ENCODE measurements at places on chromosomes 6 and 20.

GRCh38 chr6:98839781-98840361 is 5.5 kb downstream of the POU3F2 start:
- peak; percentile 26 for DNase-seq

GRCh38 chr20:53915446-53916172 is 154.8 kb downstream of the BCAS1 start:
- peak; percentile 44 for DNase-seq

- no peak for DNase-seq
Measured at GRCh38 chr6:83152913-83153312, 40.2 kb downstream of the PGM3 start.

DNA sequence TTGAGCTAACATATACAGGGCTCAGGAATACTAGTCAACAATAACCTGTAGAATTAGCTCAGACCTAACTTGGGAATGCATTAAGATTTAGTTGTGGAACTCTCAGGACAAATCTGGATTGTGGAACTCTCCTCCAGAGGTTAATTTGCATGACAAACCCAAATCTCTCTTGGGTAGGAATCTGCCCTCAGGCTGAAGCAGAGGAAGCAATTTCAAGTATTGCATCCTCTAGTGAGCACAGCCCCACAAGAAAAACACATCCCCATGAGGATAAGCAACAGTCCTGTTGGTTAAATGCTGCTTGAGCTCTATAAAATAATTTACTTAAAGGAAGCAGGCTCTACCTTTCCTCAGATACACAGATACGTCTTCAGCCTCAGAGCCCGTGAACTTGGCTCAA is 170.9 kb upstream of the STXBP5 start:
- no peak for DNase-seq

DNA sequence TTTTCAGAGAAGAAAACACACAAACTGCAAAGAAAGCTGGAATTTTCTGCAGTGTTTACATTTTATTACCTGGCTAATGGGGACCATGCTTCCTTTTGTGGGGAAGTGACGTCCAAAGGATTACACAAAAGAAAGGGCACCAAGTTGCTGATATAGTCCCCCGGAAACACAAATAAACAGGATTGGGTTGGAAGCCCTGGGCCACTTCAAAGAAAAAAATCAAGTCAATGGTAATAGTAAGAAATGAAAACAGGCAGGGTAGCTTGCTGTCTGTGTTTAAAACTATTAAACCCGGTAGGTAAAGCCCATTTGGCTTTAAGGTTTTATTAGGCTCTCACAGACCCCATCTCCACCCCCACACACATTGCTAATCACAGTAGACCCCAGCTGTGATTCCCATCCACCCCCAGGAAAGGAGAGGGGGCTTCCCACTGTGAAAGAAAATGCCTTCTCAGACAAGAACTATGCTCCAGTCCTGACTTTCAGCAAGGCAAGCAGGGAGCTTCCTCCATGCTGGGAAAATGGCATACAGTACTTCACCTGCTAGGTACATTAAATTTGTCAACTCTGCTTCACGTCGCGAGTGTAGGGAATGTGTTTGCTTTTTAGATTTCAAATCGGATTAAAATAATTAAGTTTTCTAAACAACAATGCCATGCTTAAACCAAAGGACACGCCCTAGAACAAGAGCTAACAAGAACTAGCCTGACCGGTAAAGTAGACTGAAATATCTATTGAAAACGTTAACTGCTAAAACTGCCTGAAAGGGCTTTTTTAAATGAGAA is 1.1 kb downstream of the PERP start:
- DNase-seq = peak; percentile 52

- DNase-seq = no peak
Measured at GRCh38 chr6:146410851-146411595, 132.6 kb upstream of the RAB32 start.

GRCh38 chr20:59782986-59783640 is 150.3 kb downstream of the SYCP2 start:
- DNase-seq = peak; percentile 18

DNA sequence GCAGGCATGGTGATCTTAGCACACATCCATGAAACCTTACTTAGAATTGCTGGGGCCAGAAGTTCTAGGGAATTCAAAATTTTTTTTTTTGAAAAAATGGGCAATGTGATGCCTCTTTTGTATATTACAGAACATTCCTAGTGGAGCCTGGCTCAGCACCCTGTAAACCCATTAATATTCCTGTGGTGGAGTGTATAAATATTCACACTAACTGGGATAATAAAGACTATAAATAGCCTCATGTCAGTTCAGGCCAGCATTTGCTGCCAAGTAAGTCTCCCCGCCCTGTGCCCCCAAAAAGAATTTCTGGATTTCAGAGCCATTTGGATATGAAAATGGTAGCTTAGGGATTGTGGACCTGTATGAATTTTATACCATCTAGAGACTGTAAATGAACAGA is 14.8 kb downstream of the BANF2 start:
- no peak for DNase-seq

DNA sequence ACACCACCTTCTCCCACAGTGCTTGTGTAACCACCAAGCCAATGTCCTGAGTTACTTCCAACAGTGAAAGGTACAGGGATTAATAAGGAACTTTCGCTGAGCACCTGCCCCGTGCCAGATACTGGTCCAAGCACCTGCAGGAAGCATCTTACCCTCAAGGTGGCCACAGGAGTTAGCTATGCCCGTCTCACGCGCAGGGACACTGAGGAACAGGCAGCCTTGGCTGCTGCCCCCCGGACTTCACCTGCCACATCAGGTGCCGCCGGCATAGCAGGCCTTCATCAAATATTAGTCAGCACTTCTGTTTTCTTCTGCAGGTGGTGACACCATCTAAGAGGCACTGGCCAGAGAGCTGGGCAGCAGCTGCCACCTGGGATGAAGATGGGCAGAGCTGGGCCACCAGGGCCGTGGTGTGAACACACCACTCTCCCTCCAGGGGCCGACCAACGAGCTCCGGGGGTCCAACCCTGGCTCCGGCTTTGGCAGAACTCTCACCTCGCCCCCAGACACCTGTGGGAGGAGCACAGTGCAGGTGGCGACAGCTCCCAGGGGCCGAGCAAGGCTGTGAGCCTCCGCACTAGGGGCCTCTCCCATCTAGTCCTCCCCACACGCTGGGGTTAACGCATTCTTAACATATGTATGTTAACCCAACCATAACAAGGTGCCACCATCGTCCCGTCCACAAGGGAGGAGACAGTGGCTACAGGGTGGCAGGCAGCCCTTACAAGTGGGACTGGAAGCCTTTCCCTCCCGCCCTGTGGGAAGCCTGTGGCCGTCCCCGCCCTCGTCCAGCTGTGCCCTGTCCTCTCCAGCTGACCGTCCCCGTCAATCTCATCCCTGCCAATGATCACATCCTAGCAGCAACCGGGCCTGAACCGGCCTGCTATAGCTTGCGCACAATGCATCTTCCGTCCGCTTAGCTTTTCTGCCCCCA is 2.9 kb upstream of the PPDPF start:
- no peak for DNase-seq

GRCh38 chr6:8207191-8207868 is 105.0 kb upstream of the EEF1E1 start:
- no peak for DNase-seq

GRCh38 chr20:58417438-58417837 is 28.4 kb downstream of the VAPB start:
- DNase-seq = no peak

- no peak for DNase-seq
Measured at GRCh38 chr6:139153855-139154254, 19.0 kb downstream of the HECA start.
